OCI-M1 (cell line): ENCODE measurements at places on chromosomes 2 and 18.

DNA sequence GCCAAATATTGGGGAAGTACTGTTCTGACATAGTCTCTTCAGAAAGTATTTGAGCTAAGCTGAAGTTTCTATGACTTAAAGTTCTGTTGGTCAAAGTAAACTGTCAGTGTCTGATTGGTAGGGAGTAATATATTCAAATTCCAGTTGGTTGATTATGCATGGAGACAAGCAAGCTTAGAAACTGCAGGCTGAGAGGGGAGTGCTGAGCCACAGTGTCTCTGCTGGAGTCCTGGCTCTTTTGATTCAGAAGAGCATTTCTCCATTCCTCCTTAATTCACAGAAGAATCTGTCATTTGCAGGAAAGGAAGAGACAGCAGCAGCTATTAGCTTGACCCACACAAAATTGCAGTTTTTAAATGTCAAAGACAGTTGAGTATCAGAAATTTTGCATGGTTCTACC lies 201.4 kb upstream of the TMEM200C start:
- no peak for DNase-seq

- DNase-seq = no peak
Observed at GRCh38 chr2:66582104-66582986, 147.4 kb downstream of the MEIS1 start.

DNA sequence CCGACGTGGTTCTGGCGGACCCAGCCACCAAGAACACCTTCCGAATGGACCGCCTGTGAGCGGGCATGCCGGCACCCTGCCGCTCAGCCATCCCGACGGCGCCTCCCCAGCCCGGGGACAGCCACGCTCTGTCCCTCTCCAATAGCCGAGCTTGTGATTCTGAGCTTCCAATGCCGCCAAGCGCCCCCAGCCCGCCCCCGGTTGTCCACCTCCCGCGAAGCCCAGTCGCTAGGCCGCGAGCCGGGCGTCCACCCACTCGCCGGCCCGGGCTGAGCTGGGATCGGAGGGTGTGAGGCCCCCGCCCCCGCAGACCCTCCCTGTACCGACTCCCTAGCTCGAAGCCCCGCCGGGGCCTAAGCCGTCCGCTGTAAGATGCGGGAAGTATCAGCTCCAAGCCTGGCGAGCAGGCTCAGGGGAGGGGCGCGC lies 1195.1 kb upstream of the CHAC2 start:
- DNase-seq = no peak

DNA sequence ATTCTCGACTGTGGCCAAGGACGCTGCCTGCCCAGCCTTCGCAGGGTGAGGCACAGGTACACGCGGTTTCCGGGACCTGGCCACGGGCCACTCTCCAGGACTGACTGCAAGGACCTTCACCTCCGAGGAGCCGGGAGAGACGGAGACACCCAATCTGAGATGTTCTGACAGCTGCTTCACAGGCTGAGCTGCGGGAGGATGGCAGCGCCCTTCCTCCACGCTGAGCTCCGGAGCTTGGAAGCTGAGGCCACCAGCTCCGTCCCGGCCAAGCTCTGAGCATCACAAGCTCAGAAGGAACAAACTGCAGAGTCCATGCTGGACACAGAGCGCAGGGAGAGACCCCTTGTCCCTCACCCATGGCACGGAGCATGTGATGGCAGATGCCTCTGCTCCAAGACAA lies 71.1 kb upstream of the CTDP1 start:
- no peak for DNase-seq

DNA sequence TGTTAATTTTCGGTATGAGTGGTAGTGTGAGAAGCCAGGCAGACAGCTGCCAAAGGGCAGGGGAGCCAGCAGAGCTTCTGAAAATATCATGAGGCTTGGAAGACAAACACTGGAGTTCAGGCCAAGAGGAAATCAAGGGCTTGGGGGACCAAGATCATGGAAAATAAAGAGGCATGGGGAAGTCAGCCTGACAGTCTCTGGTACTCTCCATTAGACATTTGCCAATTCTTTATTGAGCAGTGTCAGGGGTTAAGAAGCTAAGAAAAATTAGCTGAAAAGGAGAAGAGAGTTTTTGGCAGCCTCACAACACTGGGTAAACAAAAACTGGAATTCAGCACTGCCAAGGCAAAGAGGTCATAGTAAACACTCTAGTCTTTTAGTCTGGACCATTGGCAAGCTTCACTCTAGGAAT lies 612.7 kb downstream of the EPHA4 start:
- DNase-seq = no peak

GRCh38 chr18:58860747-58861231 lies 3.9 kb upstream of the ZNF532 start:
- DNase-seq = no peak

- DNase-seq = no peak
Observed at GRCh38 chr2:14891546-14891945, 259.0 kb downstream of the LRATD1 start.

DNA sequence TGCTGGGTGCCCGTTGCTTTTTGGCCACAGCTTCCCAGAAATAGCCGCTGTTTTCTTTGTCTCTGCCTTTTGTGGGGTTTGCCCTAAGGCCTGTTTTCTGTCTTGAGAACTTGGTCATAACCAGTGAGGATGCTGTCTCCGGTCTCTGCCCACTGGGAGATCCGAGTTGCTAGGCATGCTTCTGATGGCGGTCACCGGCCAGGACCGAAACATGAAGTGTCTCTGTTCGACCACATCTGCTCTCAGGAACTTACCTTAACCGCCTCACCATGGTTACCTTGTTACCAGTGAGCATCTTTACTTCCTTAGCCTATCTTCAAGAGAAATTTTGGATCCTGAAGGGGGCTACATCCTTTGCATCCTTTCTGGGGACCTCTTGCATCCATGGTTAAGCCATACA lies 91.9 kb downstream of the RTP5 start:
- DNase-seq = no peak

DNA sequence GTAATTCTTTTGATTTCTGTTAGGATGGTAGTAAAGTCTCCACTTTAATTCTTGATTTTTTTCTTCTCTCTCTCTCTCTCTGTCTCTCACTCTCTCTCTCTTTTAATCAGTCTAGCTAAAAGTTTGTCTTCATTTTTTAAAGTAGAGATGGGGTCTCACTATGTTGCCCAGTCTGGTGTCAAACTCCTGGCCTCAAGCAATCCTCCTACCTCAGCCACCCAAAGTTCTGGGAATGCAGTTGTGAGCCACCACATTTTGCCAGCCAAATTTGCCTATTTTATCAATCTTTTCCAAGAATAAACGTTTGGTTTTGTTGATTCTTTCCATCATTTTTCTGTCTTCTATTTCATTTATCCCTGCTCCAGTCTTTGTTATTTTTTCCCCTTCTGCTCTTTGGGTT lies 23.9 kb upstream of the ACOXL start:
- DNase-seq = no peak

DNA sequence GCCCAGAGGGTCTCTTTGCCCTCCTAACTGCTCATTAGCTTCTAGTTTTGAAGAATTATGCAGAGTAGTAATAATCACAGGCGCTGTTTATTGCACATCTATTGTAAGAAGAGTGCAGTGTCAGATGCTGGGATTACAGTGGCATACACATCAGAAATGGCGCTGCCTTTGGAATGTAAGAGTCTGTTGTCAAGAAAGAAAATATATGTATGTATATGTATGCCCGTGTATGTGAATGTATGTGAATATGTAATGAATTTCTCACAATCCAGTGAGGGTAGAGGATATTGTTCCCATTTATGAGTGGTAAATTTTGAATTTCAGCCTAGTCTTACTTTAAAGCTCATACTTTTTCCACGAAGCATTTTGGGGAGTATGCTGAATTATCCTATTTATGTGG lies 127.5 kb downstream of the PARD3B start:
- DNase-seq = no peak

DNA sequence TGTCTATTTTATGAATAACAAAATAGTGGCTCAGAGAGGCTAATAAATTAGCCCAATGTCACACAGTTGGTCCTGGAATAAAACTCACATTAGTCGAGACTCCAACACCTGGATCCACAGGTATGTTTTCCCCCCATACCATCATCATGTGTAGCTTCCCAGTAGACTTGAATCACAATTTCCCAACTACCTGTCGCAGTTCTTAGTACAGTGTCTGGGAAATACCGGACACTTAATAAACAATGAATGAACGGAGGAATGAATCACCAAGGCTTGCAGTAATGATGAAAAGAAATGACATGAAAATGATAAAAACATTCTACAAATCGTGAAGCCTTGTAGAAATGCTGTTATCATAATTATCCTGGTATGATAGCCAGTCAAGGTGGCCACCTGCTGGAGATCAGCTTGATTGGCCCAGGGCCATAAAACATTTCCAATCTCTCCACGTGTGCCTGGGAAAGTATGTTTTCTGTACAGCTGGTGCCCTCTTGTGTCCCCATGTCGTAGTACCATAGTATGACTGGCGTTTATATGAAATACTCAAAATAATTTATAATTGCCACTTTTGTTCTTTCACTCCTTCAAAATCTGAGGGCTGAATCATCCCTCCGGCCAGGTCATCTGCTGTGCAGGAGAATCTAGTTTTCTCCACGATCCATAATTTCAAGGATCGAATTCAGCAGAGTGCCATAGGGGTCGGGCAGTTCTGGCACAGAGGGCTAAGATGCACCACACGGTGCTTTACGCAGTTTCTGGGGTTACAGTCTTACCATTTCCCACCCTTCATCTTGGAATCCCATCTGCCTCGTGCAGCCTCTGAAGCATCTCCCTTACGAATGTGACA lies 95.4 kb downstream of the LAMA1 start:
- peak; percentile 51 for DNase-seq

GRCh38 chr2:96267159-96267971 lies 1.3 kb downstream of the CIAO1 start:
- peak; percentile 45 for DNase-seq

GRCh38 chr2:68594674-68595492 lies 48.5 kb upstream of the PROKR1 start:
- peak; percentile 59 for DNase-seq

DNA sequence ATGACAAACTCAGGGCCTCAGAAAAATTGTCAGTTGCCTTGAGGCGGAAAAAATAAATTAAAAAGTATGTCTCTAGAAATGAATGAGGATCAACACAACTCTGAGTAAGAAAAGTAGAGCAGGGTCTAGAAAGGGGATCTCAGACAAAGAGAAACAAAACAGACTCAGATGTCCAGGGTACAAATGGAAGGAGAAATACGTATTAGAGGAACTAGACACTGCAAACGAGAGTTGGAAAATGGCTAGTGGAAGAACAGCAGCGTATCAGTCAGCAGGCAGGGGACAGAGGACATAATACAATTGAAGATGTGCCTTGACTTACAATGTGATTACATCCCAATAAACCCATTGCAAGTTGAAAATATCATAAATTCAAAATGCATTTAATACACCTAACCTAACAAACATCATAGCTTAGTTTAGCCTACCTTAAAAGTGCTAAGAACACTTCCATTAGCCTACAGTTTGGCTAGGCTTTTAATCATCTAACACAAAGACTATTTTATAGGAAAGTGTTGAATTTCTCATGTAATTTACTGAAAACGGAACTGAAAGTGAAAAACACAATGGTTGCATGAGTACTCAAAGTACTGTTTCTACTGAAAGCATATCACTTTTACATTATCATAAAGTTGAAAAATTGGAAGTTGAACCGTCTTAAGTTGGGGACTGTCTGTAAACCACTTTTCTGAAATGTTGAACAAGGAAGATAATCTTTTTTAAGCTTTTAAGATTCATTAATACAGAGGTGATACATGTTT lies 182.8 kb downstream of the NBAS start:
- DNase-seq = no peak

- DNase-seq = no peak
Observed at GRCh38 chr2:175836361-175836760, 165.7 kb downstream of the LNPK start.

DNA sequence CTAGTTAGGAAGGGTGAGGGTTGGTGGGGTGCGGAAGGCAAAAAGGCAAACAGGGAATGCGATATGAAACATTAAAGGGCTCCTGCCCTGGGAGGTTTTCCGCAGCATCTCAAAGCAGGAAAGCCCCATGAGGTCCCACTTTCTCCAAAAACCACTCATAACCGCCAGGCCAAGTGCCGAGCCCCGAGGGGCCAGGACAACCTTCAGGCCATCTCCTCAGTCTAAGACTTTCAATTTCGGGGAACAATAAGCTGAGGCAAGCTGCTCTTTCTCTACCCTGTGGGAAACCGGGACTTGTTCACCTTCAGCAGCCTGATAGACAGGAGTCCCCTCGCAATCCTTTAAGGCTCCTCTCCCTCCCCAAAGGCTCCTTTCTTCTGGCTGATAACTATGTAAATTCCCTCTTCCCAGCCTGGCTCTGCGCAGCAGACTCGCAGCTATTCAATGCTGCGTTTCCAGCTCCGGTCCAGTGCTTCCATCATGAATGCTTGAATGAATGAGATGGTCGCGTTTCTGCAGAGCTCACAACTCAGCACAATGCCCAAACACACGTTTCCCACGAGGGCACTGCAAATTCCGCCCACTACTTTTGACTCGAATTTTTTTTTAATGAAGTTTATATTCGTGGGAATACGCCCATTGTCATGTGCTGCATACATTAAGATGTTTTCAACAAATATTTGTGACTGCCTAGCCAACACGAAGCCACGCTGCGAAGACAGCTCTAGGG lies 1.4 kb downstream of the LAMA1 start:
- no peak for DNase-seq

- peak; percentile 96 for DNase-seq
Observed at GRCh38 chr2:204470178-204470620, 75.1 kb upstream of the PARD3B start.

DNA sequence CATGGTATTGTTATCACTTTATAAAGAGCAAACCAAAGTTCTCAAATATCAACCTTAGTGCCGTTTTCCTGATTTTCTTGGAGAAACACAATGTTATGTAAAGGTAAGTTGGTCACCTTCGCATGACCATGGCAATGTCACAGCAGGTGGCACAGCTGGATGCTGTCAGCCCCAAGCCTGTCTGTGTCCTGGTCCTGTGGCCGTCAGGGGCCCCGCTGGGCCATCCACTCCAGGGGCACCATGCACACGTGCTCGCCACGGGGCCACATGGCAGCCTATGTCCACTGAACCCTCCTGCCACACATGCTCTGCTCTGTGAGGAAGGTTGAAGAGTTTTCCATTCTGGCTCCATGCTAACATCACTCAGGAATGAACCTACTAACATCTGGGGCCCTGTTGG lies 85.9 kb downstream of the EIPR1 start:
- DNase-seq = no peak

- DNase-seq = no peak
Observed at GRCh38 chr2:129469871-129470270, 509.6 kb upstream of the RAB6C start.

- DNase-seq = peak; percentile 93
Observed at GRCh38 chr2:149587220-149587949, at the start of gene MMADHC. TSS of gene MMADHC (minus strand) at chr2:149587775. CDS start at chr2:149587097, 678 bp downstream.

GRCh38 chr2:44087714-44088092 lies 81.0 kb upstream of the PPM1B start:
- DNase-seq = no peak

GRCh38 chr18:67938660-67939059 lies 422.1 kb upstream of the DSEL start:
- DNase-seq = no peak

DNA sequence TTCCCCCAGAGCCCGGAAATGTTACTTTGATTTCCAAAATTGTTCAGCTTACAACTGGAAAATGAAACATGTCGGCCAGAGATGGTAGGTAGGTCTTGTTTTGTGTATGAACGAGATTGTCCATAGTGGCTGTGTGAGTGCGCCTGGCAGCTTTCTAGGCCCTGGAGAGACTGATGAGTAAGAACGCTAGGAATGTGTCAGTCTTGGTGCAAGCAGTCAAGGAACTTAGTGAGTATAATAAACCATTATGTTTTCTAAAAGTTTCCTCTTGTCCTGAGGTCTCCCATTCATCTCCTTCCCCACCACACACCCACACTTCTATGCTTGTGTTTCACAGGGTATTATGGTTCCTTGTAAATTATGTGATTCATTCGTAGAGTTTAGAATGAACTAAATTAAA lies 234.2 kb downstream of the CDH2 start:
- DNase-seq = no peak
